ENCODE measurements at places on chromosomes 3 and 15.

- H3K4me1 ChIP-seq: no peaks in the 10 kb centered on the region
- no peak overlapping the region for H3K4me3 ChIP-seq
- H3K27me3 ChIP-seq: no peaks in the 10 kb centered on the region
- H3K27ac ChIP-seq: no peak overlapping the region
- H3K36me3 ChIP-seq: no peaks in the 10 kb centered on the region
Measured at GRCh38 chr3:106819440-106819839, 557.8 kb upstream of the CCDC54 start.

GRCh38 chr3:112233083-112233482 is 60.9 kb downstream of the SLC9C1 start:
- no peaks in the 10 kb centered on the region for H3K36me3 ChIP-seq
- no peak for DNase-seq
- H3K27ac ChIP-seq: no peak overlapping the region
- no peaks in the 10 kb centered on the region for H3K27me3 ChIP-seq
- no peaks in the 10 kb centered on the region for H3K4me1 ChIP-seq
- H3K4me3 ChIP-seq: no peak overlapping the region

- H3K27ac ChIP-seq: no peak overlapping the region
- H3K36me3 ChIP-seq: no peaks in the 10 kb centered on the region
- DNase-seq: no peak
- no peak overlapping the region for H3K4me3 ChIP-seq
- H3K27me3 ChIP-seq: no peaks in the 10 kb centered on the region
Measured at GRCh38 chr3:100615684-100616083, 6.3 kb downstream of the ADGRG7 start.

DNA sequence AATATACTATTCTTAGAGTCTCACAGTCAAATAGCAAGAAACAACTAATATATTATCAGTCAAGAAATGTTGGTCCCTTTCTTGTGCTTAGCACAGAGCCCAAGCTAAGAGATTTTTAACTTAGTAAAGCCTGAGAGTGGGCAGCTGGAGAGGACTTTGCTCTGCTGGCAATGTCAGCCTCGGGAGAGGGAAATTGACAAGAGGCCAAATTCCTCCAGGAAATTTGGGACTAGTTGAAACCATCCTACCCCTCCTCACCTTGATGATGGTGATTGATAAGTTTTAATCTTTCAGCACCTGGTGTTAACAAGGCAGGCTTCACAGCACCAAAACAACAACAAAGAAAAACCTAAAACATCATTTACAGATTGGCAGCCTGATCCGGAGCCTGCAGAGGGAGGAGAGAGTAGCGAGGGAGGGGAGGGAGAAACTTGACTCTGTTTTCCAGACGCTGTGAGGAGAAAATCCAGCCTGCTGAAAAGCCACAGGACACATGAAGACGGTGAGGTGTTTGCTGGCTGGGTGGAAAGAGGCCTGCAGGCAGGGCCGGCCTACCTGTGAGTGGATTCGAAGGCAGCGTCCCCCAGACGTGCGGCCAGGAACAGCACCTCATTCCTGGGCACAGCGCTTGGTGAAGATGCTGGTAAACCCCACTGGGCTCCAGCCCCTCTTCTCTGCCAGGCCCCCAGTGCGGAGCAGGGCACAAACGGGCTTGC is 150.9 kb downstream of the LRRC28 start:
- no peak for DNase-seq
- no peaks in the 10 kb centered on the region for H3K36me3 ChIP-seq
- H3K4me3 ChIP-seq: no peak overlapping the region

GRCh38 chr3:82081351-82081750 is 319.9 kb upstream of the GBE1 start:
- no peak overlapping the region for H3K4me3 ChIP-seq
- no peaks in the 10 kb centered on the region for H3K36me3 ChIP-seq
- DNase-seq: no peak
- no peaks in the 10 kb centered on the region for H3K27me3 ChIP-seq
- peaks cover 2% of the 10 kb centered on the region for H3K4me1 ChIP-seq
- no peak overlapping the region for H3K27ac ChIP-seq

- no peak for DNase-seq
- H3K27ac ChIP-seq: no peak overlapping the region
- H3K27me3 ChIP-seq: no peaks in the 10 kb centered on the region
- no peak overlapping the region for H3K4me3 ChIP-seq
- H3K36me3 ChIP-seq: peaks cover 29% of the 10 kb centered on the region
Measured at GRCh38 chr3:33007776-33008175, 56.3 kb downstream of the CCR4 start.

DNA sequence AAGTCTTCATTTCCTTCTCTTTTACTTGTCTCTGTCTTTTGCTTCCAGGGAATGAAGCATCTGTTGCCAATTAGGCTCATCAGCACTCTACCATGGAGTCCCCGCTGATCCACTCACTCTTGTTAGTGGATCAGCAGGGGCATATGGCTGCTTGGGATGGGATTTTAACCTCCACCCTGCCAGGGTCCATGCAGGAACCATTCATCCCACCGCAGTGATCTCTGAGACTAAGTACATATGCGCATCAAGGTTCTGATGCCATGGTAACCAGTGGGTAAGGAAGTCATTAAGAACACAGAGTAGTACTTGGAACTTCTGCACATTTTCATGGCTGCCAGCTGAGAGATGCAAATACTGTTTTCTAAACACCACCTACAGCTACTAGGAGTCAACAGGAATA is 374.0 kb upstream of the ALCAM start:
- H3K36me3 ChIP-seq: no peaks in the 10 kb centered on the region
- no peaks in the 10 kb centered on the region for H3K4me1 ChIP-seq
- H3K4me3 ChIP-seq: no peak overlapping the region
- H3K27me3 ChIP-seq: no peaks in the 10 kb centered on the region
- H3K27ac ChIP-seq: no peak overlapping the region
- DNase-seq: no peak

DNA sequence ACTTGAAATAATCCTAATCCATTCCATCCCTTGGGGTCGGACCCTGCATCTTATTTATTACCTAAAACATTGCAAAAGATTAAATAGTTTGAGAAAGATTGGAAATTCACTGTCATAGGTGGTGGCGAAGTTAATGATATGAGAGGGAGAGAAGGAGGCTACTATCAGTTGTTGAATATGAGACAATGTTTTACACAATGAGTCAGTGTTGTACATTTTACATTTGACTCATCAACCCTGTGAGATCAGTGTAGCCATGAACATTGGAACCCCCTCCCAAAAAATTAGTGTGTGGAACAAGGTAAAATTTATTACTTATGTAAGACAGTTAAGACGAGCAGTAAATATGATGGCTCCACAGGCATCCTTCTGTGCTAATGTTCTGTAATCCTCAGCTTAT is 384.3 kb downstream of the MCTP2 start:
- H3K4me1 ChIP-seq: no peaks in the 10 kb centered on the region
- H3K27ac ChIP-seq: no peak overlapping the region
- no peaks in the 10 kb centered on the region for H3K36me3 ChIP-seq

- DNase-seq: no peak
- peaks cover 4% of the 10 kb centered on the region for H3K4me1 ChIP-seq
- H3K27me3 ChIP-seq: no peaks in the 10 kb centered on the region
- H3K4me3 ChIP-seq: no peak overlapping the region
- H3K27ac ChIP-seq: no peak overlapping the region
Measured at GRCh38 chr15:48634893-48635292, 10.6 kb downstream of the FBN1 start.

DNA sequence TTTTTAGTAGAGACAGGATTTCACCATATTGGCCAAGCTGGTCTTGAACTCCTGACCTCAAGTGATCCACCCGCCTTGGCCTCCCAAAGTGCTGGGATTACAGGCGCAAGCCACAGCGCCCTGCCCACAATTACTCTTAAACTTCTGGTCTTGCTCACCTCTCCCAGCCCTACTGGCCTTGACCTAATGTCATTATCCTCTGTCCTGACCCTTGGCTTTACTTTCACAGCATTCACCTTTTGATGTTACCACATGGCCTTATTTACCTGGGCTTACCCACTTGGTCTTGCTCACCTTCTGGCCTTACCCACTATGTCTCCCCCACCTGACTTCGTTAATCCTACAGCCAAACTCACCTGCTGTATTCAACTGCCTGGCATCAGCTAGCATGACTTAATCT is 105.9 kb downstream of the IL12A start:
- no peak overlapping the region for H3K4me3 ChIP-seq
- H3K27ac ChIP-seq: no peak overlapping the region
- H3K4me1 ChIP-seq: no peaks in the 10 kb centered on the region
- no peaks in the 10 kb centered on the region for H3K27me3 ChIP-seq
- H3K36me3 ChIP-seq: no peaks in the 10 kb centered on the region

DNA sequence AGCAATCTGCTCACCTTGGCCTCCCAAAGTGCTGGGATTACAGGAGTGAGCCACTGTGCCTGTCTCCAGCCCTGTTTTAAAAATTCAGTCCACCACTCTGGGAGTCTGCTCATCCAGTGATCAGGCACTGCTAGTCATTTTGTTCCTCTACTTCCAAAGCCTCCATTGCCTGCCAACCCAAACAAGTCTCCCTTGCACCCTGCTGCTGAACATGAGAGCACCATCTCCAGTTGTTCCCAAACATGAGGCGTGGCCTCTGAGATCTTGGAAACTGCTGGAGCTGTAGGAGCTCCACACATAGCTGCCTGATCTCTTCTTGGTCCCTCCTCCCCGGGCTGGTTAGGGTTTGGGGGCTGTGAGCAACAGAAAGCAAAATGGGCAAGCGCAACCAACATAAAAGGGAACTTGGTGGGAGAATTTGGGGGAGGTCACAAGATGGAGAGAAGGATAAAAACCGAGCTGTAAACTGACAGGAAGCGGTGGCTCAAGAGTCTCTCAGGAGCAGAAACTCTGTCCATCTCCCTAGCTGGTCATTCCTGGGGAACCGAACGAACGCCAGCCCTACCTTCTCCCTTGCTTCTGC is 49.6 kb upstream of the TLE3 start:
- no peak overlapping the region for H3K27ac ChIP-seq
- DNase-seq: no peak
- no peaks in the 10 kb centered on the region for H3K4me1 ChIP-seq
- H3K27me3 ChIP-seq: no peaks in the 10 kb centered on the region
- no peak overlapping the region for H3K4me3 ChIP-seq

- DNase-seq: no peak
- no peaks in the 10 kb centered on the region for H3K36me3 ChIP-seq
- H3K4me3 ChIP-seq: no peak overlapping the region
- no peaks in the 10 kb centered on the region for H3K4me1 ChIP-seq
- no peak overlapping the region for H3K27ac ChIP-seq
- no peaks in the 10 kb centered on the region for H3K27me3 ChIP-seq
Measured at GRCh38 chr15:98071786-98072185, 111.3 kb downstream of the ARRDC4 start.

DNA sequence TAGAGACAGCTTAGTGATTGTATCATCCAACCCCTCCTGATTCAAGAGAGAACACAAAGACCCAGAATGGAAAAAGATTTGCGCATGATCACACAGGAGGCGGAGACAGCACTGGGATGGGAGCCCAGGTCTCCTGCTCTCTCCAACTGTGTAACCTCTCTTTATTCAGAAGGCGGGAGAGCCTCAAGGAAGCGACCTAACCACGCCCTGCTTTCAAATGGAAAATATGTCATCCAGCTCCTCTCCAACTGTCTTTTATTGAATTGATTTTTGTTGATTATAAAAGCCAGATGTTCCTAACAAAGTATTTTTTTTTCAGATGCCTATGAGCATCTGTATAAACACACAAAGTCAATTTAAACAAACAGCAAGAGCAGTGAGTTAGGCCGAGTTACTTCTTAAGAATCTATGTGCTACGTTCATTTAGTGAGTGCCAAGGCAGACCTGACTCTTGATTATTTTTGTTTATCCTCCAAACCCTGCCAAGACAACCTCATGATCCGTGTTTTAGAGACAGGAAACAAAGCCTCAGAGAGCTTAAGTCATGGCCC is 74.5 kb downstream of the BFSP2 start:
- H3K4me1 ChIP-seq: peaks cover 2% of the 10 kb centered on the region
- H3K27ac ChIP-seq: peak overlapping the region; percentile 94
- H3K4me3 ChIP-seq: no peak overlapping the region
- DNase-seq: no peak
- no peaks in the 10 kb centered on the region for H3K36me3 ChIP-seq
- H3K27me3 ChIP-seq: no peaks in the 10 kb centered on the region

GRCh38 chr15:39717134-39717533 is 65.5 kb downstream of the FSIP1 start:
- no peak for DNase-seq
- H3K36me3 ChIP-seq: no peaks in the 10 kb centered on the region
- no peaks in the 10 kb centered on the region for H3K27me3 ChIP-seq
- H3K27ac ChIP-seq: no peak overlapping the region
- no peak overlapping the region for H3K4me3 ChIP-seq

DNA sequence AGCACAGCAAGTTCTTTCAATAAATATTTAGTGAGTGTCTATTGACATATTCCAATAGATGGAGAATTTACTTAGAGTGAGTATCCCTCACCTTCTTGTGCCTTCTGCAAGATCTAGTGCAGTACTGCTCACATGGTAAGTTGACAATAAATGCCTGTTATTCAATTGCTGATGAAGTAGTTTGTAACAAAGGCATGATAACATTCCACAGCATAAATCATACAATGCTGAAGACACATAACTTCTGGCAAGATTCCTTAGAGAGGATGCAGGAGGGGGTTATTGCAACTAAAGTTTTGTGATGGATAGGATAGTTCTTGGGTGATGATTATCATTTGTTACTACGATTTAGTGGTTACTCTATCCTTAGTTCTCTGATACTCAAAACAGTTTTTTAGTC is 112.2 kb upstream of the RBMS3 start:
- DNase-seq: no peak
- no peaks in the 10 kb centered on the region for H3K36me3 ChIP-seq
- no peaks in the 10 kb centered on the region for H3K4me1 ChIP-seq
- H3K27me3 ChIP-seq: no peaks in the 10 kb centered on the region

DNA sequence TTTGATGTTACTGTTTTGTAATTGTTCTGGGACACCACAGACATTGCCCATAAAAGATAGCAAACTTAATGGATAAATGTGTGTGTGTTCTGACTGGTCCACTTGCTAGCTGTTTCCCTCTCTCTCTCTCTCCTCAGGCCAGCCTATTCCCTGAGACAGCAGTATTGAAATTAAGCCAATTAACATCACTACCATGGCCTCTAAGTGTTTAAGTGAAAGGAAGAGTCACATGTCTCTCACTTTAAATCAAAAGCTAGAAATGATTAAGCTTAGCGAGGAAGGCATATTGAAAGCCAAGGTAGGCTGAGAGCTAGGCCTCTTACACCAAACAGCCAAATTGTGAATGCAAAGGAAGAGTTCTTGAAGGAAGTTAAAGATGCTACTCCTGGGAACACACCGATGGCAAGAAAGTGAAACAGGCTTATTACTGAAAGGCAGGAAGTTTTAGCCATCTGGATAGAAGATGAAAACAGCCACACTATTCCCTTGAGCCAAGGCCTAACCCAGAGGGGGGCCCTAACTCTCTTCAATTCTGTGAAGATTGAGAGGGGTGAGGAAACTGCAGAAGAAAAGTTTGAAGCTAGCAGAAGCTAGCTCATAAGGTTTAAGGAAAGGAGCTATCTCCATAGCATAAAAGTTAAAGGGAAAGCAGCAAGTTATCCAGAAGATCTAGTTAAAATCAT is 295.1 kb downstream of the CHST2 start:
- no peaks in the 10 kb centered on the region for H3K4me1 ChIP-seq
- H3K27me3 ChIP-seq: no peaks in the 10 kb centered on the region
- H3K27ac ChIP-seq: no peak overlapping the region
- H3K4me3 ChIP-seq: no peak overlapping the region
